ENCODE measurements at places on chromosomes 2 and 18.

DNA sequence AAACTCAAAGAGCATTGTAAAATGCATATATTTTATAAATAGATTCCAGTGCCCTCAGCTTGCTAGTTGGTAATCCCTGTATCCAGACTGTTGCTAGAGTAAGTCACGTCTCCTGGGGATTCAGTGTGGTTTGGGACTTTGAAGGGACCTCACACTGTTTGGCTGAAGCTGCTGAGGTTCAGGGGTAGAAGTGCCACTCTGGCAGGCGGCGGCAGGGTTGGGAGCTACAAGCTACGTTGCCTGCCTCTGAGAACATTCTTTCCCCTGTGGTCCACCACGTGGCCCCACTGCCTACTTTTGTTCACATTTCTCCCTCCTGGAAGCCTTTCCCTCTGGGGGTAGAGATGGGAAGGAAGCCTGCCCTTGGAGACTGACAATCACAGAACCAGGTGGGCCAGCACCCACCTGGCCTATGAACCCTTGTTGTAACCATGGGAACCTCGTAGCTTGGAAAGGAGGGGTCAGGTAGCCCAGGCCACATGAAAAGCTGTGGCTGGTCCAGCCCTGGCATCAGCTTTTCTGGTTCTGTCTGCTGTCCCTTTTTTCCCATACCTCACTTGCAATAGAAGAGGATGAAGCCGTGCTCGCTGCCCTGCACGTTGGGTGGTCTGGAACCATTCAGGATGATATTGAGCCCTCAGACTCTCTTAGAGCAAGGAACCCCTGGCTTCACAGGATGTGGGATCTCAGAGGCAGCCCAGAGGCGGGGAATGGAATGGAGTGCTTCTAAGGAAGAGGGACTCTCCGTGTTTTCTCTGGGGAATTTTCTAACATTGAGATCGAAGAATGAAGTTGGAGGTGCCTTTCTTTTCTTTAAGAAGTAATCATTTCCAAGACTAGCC, 2.9 kb downstream of the RNF144A start:
- DNase-seq = no peak

DNA sequence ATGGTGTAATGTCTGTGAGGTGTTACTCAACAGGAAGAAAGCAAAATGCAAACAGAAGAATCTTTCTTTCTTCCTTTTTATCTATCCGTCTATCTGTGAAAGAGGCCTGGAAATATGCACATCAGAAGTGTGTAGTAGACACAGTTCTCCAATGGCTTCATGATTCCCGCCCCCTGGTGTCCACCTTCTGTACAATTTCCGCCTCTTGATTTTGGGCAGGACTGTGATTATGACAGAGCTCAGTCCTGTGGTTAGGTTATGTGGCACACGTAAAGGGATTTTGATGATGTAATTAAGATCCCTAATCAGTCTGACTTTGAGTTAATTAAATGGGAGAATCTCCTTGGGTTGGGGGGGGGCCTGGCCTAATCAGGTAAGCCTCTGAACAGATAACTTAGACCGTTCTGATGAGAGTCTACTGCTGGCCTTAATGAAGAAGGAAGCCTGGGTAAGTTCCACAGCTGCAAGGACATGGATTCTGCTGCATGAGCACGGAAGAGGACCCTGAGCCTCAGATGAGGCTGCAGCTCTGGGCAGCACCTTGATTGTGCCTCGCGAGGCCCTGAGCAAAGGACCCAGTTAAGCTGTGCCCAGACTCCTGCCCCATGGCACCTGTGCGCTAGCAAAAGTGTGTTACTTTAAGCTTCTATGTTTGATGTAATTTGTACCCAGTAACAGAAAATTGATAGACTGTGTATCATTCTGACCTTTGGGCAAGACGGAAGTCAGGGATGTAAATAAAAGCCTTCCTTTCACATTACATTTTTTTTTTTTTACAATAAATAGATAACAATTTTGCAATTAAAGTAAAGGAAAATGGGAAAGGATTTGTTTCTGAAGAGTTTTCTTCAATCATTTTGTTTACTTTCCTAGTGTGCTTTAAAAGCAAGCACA, 11.3 kb upstream of the KCNF1 start:
- DNase-seq = peak; percentile 33

- DNase-seq = no peak
These were observed 740 bp downstream of the SNRNP200 start for GRCh38 chr2:96304606-96305005.

DNA sequence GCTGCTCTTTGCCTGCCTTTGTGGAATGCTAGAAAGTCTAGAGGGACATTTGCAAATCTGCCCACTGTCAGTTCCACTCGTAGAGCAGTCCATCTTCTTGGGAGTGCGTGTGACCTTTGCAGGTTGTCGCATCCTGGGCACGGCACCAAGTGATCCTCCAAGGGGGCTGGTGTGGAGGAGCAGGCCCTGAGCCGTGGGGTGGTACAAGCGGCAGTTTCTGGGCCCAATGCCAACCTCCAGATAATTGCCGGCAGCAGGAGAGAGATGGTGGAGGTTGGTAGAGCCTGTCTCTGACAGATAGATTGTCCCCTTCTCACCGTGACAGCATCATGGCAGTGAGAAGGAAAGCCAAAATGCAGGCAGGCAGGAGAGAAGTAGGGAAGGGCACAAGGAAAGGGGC, 150.7 kb upstream of the SLC14A2 start:
- no peak for DNase-seq

- DNase-seq = no peak
These were observed 54.5 kb downstream of the RASGRP3 start for GRCh38 chr2:33530690-33531548.

DNA sequence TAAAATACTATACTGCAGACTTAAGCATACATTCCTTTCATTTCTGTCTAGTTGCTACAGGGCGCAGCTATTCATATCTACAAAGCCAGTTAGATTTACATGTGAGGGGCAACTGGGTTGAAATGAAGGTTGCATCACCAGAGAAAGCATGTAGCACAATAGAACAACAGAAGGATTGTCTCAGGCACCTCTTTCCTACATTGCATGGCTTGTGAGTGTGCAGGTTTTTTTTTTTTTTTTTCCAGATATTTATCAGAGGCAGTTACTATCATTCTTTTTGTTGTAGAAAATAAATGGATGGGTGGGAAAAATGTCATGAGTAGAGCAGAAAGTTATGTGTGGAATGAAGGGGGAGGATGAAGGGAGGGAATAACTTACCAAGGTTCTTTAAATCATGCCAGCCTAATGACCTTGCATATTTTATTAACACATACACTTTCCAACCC, 86.8 kb downstream of the ERBB4 start:
- DNase-seq = no peak

- no peak for DNase-seq
These were observed 79.2 kb downstream of the SMAD7 start for GRCh38 chr18:48871391-48872166.

DNA sequence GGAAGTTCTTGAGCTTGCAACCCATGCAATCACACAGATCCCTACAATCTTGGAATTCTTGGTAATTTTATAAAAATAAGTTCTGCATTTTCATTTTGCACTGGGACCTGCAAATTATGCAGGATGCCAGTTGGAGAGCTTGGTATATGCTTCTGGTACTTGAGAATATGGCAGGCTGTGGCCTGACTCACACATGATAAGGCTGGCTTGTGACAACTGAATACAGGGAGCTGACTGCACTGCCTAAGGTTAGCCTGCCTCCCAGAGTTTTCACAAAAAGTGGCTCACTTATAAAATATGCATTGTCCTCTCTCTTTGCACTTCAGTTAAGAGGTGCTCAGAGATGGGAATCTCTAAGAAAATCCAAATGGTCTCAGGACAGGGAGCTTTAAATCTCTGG, 265.5 kb upstream of the KCNJ3 start:
- no peak for DNase-seq

- DNase-seq = peak; percentile 61
These were observed 575 bp downstream of the ATL2 start for GRCh38 chr2:38376346-38377049.

GRCh38 chr18:39779926-39780325, 2175.1 kb upstream of the PIK3C3 start:
- DNase-seq = no peak

- no peak for DNase-seq
These were observed 21.6 kb upstream of the ARHGEF4 start for GRCh38 chr2:130814931-130815680.

GRCh38 chr2:164785457-164785856, 56.2 kb downstream of the COBLL1 start:
- no peak for DNase-seq

- no peak for DNase-seq
These were observed 45.5 kb upstream of the NABP1 start for GRCh38 chr2:191632426-191632825.
